ENCODE measurements at places on chromosomes 4 and X.
A peak's percentile ranks its signal among the peaks of the same experiment; 100 is the strongest.

- no peak for DNase-seq
Observed at GRCh38 chrX:152656087-152656486, 18.4 kb downstream of the GABRQ start.

- DNase-seq = no peak
Observed at GRCh38 chr4:156085100-156085499, 131.4 kb upstream of the CTSO start.

GRCh38 chr4:125789023-125789422 lies 474.3 kb downstream of the FAT4 start:
- DNase-seq = peak; percentile 5

DNA sequence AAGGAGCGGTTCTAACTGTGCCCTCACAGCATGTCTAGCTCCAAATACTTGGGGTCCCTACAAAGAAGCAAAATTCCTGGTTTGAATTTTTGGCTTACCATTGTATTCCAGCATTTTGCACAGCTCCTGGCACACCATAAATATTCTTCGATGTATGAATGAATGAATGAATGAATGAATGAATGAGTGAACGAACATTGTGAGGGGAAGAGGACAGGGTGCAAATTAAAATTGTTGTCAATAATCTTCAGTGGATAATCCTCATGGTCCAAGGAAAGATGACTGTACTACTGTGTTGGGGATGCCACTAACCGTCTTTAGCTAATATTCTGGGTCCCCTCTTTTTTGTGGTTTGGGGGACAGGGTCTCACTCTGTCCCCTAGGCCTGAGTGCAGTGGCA lies 110.9 kb upstream of the MAP3K15 start:
- no peak for DNase-seq

- DNase-seq = no peak
Observed at GRCh38 chrX:150968862-150969720, 14.0 kb upstream of the HMGB3 start.

- peak; percentile 63 for DNase-seq
Observed at GRCh38 chr4:89657931-89658700, 178.8 kb downstream of the SNCA start.

GRCh38 chr4:142801966-142802365 lies 44.1 kb downstream of the INPP4B start:
- DNase-seq = no peak

GRCh38 chr4:2419814-2420213 lies 1.1 kb downstream of the CFAP99 start:
- DNase-seq = no peak

DNA sequence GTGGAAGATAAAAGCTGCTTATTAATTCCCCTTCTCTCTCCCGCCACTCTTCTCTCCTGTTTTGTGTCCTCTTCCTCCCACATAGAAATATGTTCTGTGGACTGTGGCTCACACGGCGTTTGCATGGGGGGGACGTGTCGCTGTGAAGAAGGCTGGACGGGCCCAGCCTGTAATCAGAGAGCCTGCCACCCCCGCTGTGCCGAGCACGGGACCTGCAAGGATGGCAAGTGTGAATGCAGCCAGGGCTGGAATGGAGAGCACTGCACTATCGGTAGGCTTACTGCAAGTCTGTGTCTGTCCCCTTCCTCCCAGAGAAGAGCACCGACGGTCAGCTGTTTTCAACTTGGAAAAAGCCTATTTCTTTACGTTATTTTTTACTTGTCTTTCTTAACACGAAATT lies 229.1 kb downstream of the DCTD start:
- no peak for DNase-seq

GRCh38 chrX:88940904-88941303 lies 193.9 kb downstream of the CPXCR1 start:
- no peak for DNase-seq

- DNase-seq = no peak
Observed at GRCh38 chr4:67344594-67345380, 200.5 kb downstream of the CENPC start.

GRCh38 chr4:131499141-131499873 lies 1649.8 kb upstream of the PCDH10 start:
- DNase-seq = peak; percentile 82

- DNase-seq = no peak
Observed at GRCh38 chr4:78081541-78081940, 24.4 kb downstream of the FRAS1 start.

- peak; percentile 29 for DNase-seq
Observed at GRCh38 chrX:120774606-120775005, 101.1 kb downstream of the CT47B1 start.

- DNase-seq = peak; percentile 50
Observed at GRCh38 chr4:174578366-174578765, 56.1 kb upstream of the HPGD start.

DNA sequence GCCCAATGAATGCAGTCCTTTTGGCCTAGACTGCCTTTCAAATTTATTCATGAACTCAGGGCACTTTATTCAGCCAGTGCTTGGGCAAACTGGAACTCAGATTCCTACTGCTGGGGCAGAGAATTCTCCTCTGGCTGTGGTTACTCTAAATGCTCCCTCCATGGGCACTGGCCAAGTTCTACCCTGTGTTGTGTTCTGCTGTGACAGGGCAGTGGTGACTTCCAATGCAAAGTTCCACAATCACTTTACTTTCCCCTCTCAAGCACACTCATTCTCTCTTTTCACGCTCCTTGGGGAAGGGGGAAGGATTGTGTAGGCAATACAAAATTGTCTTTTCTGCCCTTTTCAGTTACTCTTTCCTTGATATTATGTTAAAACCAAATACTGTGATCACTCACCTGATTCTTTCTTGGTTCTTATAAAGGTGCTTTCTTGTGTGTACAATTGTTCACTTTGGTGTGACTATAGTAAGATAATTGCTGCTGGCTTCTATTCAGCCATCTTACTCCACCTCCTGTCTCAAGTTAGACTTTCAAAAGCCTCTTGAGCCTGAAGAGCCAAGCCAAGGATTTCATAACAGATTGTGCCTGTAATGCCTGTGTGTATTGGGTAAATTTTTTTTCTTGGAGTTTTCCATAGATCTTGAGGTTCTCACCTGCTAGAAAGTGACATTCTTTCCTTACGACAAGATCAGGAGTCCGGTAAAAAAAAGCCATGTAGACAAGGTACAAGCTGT lies 1078.6 kb downstream of the FAM133A start:
- no peak for DNase-seq

DNA sequence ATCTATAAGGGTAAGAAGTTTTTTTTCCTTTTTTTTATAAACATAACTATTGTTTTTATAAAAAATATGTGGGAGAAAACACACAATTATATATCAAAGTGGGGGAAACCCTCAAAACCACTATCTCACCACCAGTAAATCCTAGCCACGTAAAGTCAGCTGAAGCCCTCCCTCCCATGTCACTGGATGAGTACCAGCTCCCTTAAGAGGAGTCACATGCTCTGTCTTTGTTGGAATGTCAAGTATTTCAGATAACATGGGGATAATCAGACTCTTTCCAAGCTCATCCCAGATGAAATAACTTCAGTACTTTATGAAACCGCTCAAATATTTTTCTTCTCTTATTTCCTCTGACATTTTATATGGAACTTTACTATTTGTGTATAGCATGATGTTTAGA lies 2.4 kb downstream of the MYOZ2 start:
- DNase-seq = peak; percentile 41

GRCh38 chr4:179028321-179028720 lies 1586.1 kb upstream of the AGA start:
- no peak for DNase-seq

DNA sequence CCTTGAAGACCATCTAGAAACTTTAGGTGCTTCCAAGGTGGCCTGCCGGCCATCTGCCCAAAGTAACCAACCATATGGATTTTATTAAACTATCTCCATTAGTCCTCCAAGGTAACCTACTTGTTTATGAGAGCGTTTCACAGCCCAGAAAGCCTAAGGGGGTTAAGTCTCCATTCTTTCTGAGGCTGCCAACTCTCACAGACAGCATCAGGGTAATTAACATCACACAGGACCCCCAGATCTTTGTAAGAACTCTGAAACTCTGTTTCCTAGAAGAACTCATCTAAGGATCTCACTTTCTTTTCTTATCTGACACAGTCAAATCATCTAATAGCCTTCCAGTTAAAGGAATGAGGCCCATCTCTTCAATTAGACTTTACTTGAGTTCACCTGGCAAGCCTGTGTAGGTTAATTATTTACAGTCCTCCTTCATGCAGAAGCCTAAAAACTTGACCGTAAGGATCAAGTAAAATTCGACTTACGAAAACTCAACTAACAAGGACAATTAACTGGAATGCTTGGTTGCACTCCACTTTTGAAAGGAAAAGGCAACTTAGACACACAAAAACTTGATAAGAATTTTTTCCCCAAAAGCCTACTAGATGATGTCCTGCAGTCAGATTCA lies 252.5 kb downstream of the GRIA3 start:
- DNase-seq = no peak

DNA sequence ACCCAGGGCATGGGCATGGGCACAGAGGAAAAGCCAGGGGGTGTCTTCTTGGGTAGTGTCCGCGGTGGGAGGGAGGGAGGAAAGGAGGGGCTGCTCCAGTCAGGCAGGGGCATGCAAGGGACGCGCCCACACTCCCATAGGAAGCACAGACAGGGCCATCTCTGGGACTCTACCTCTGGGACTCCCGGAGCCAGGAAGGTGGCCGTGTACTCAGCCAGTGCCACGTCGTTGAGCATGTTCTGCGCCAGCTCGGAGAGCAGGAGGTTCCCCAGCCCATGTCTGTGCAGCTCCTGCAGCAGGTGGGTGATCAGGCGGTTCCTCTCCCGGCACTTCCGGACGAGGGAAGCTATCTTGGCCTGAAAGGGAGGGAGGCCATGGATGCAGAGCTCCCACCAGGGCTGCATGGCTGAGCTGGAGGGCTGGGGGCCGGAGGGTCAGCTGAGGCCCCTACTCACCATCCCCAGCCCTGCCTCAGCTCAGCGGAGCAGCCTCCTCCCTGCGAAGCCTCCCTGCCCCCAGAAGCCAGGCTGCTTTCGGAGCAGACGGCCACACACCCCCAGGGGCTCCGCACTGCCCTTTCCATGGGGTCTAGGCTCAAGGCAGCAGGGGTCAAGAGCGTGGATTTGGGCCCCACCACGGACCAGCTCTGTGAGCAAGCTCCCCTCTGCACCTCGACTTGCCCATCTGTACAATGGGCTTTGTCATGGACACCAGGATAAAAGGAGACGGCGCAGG lies 44.6 kb downstream of the C4orf50 start:
- no peak for DNase-seq

DNA sequence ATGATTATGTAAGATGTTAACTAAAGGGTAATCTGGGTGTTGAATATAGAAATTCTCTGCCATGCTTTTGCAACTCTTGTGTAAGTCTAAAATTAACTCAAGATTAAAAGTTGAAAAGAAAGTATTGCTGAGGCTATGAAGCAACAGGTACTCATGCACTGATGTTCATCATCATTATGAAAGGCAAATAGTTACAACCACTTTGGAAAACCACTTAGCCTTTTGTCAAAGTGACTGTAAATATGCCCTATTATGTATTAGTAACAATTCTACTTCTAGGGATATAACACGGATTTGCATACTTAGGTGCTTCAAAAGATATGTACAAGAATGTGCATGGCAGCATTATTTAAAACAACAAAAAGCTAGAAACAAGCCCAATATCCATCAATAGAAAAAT lies 227.8 kb upstream of the CXXC4 start:
- DNase-seq = no peak

- DNase-seq = peak; percentile 17
Observed at GRCh38 chr4:24089851-24090534, 200.1 kb upstream of the PPARGC1A start.

DNA sequence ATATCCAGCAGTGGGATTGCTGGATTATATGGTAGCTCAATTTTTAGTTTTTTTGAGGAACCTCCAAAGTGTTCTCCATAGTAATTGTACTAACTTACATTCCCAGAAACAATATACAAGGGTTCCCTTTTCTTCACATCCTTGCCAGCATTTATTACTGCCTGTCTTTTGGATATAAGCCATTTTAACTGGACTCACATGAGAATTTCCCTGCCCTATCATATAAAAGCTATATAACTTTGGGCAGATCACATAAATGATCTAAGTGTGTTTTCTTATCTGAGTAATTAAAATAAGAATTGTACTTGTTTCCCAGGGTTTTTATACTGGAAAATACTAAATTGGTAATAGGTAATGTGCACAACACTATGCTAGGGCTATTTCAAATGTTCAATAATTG lies 25.4 kb downstream of the APOOL start:
- DNase-seq = no peak

- no peak for DNase-seq
Observed at GRCh38 chr4:94305466-94306225, 37.0 kb downstream of the HPGDS start.

GRCh38 chr4:14867847-14868246 lies 134.4 kb upstream of the CPEB2 start:
- no peak for DNase-seq

DNA sequence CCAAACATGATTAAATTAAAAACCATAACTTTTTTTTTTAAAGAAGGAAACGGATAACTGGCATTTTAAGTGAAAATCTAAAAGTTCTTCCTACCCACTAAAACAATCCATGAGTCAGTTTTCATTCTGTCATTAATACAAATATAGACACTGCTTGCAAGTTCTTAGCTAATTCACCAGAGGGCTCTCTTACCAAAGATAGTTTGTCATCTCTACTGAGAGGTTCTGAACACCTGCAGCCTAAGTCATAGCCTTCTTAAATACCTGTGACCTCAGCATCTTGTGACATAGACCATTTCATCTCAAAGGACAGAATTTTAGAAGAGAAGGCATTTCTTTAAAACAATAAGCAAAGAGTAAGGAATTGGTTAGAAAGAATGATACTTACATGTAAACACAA lies 65.3 kb upstream of the FAM120C start:
- peak; percentile 48 for DNase-seq

DNA sequence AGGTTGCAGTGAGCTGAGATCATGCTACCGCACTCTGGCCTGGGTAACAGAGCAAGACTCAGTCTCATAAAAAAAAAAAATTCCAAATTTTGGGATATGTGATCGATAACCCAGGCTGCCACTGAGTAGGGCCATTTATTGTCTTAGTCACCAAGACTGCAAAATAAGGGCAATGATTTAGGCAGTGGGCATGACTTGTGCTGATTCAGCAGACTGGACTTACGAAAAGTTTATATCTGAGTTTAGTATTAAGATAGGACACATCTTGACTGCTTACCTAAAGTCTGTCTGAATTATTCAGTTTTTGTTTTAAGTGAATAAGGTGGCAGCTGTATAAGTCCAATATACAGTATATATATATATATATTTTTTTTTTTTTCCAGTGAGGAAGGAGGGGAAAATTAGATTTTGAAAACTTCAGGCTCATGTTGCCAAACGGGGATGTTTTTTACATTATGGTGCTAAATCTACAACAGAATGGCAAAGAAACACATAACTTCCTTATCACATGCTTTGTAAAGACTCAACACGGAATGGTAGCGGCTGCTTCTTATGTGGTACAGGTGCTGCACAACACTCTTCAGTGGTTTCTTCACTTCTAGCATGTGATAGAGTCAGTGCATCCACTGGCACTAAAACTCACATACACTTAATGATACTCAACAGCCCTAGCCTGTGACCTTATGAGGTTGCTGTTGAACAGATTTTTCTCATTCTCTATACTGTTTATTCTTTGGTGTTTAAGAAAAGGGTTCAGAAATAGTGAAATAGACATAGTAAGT lies 6.5 kb downstream of the TEX13D start:
- DNase-seq = no peak

All from cardiac fibroblast (primary cell).